ENCODE measurements at places on chromosomes 1 and 21.

GRCh38 chr1:29240400-29240837 is 4.1 kb downstream of the PTPRU start:
- DNase-seq = no peak

- DNase-seq = no peak
Measured at GRCh38 chr1:117030271-117030877, 28.8 kb downstream of the CD101 start.

DNA sequence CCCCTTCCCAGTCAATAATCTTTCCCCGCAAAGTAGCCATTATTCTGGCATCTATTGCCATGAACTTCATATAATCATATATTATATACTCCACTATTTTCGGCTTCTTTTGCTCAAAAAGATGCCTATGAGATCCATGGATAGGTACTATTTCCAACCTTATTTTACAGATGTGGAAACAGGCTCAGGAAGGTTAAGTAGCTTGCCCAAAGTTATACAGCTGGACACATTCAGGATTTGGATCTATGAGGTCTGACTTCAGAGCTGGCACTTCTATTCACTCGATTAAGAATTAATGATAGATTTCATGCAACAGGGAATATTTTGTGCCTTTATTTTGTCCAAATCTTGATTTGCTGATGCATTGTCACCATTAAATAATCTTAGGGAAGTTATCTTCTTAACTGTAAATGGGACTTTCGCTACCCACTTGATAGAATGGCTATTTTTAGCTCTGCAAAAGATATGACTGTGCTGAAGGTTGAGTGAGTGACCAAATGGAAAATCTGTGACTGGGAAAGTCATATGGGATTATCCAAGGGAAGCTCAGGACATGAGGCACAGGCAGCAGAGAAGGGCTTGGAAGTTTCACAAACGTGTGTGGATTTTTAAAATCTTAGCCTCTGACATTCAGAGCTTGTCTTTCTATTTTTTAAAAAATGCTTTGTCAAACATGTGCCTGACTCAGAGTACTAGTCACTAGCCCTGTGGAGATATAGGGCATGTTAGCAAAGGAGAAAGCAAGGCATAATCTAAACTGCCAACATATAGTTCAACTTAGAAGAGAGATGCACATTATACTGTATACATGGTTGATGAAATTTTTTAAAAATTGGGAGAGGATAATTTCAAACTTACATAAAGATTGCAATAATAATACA is 36.5 kb downstream of the GIPC2 start:
- DNase-seq = no peak

DNA sequence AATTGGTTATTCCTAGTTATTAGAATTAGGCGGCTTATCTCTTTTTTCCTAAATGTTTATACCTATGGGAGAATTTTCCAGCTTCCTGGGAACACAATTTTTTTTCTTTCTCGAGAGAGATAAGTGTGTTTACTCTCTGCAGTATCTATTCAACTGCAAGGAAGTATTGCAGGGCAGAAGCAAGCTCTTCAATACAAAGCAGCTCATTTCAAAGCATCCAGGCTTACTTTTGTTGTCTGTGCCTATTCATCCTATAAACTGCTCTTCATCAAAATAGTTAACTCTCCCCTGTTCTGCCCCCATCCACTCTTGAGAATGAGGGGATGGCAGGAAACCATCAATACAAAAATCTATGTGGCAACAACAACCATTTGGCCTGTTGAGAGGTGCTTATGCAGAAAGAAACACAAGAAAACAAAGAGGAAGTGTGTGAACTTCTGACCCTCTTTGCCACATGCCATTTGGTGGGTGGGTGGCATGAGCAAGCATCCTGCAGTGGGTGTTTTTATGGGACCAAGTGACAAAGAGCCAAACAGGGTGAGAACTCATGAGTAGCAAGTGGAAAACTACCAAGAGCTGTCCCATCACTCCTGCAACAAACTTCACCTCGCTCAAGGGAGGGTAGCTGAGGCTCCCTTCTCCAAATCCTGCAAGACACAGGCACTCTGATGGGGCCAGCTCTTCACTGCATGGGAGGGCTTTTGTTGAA is 50.6 kb upstream of the MRPS6 start:
- no peak for DNase-seq
